ENCODE measurements at places on chromosomes 3 and 15.

GRCh38 chr3:112302150-112302830 lies 8.3 kb upstream of the SLC9C1 start:
- DNase-seq: no peak

- no peak for DNase-seq
Observed at GRCh38 chr15:90665288-90666134, 51.6 kb upstream of the BLM start.

DNA sequence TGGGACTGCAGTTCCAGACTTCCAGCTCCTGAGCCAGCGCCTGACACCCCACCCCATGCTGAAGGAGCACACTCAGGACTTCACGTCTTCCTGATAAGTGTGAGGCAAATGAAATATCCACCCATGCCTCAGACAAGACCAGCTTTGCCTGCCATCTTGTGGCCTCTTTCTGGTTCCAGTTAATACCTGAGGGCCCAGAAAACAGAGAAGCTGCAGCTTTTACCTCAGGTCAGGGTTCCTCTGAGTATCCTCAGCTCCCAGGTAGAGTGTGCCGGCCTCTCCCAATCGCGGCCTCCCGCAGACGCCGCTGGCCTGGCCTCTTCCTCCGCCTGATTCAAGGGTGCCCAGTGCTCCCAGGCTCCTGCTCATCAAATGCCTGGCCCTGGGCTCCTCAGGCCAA lies 5.1 kb upstream of the KLHL6 start:
- DNase-seq: no peak

- DNase-seq: no peak
Observed at GRCh38 chr3:53486961-53487654, 7.3 kb upstream of the CACNA1D start.

DNA sequence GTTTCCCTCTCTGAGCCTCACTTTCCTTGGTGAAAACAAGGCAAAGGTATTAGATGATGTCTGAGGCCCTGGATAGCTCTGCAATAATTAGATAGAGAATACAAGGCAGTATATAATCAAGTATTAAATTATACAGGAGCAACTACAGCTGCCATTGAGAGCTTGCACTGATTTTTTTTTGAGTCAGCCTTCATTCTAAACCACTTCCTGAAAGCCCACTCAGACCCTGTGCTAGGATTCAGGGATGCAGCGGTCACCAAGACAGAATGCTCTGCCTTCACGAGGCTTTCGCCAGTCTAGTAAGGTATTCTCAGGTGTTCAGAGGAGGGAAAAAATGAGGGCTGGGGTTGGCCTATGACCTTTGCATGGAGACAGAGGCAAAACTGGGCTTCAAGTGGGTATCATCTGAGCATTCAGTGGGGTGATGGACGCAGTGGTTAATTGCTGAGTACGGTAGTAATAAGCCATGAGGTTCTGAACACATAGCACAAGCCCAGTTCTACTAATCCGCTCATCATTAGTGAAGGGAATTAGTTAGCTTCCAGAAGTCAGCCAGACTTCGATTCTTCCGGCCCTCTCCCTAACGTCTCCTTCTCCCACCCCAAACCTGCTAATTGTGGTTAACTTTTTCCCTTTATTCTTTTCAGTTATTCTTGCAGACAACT lies 3.6 kb downstream of the VGLL4 start:
- no peak for DNase-seq

- no peak for DNase-seq
Observed at GRCh38 chr15:54250326-54250725, 272.1 kb downstream of the UNC13C start.
